ENCODE measurements at places on chromosomes 11 and 22.

DNA sequence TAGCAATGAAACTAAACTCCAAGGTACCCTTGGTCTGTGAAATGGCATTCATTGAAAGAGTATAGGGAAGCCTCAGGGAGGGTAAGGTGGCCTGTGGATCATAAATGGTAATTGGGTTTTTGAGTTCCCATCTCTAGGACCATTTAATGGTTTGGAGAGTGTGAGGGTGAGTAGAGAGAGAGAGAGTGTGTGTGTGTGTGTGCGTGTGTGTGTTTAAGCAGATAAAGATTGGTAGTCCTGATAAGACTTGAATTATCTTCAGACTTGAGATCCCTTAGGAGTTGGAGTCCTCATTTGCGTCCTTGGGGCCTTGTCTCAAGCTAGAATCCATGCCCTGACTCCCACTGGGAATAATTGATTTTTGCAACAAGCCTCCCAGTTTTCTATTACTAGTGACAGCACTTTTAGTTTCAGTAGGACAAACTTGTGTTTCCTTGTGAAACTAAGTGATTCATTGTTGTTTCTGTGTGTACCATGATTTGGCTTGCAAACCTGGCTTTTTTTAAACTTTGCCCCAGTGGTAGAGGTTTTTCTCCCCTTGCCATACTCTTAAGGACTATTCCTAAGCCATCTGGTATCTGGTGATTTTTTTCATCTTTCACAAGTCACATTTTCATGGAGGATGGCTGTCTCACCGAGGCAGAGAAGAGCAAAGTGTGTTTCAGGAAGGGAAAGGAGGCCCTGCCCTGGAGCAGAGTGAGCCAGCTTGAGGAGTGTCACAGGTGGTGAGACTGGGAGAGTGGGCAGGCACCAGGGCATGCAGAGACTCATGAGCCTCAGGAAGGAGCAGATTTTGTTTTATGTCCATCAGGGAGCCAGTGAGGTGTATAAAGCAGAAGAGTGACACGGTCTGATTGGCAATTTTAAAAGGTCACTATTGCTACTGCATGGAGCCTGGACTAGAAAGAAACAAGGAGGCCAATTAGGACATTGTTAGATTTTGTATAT is 26.7 kb downstream of the ALKBH3 start:
- no peak for DNase-seq

GRCh38 chr22:42360348-42360747 is 71.9 kb downstream of the NFAM1 start:
- DNase-seq: no peak

GRCh38 chr11:96763244-96763643 is 373.4 kb downstream of the JRKL start:
- DNase-seq: no peak

DNA sequence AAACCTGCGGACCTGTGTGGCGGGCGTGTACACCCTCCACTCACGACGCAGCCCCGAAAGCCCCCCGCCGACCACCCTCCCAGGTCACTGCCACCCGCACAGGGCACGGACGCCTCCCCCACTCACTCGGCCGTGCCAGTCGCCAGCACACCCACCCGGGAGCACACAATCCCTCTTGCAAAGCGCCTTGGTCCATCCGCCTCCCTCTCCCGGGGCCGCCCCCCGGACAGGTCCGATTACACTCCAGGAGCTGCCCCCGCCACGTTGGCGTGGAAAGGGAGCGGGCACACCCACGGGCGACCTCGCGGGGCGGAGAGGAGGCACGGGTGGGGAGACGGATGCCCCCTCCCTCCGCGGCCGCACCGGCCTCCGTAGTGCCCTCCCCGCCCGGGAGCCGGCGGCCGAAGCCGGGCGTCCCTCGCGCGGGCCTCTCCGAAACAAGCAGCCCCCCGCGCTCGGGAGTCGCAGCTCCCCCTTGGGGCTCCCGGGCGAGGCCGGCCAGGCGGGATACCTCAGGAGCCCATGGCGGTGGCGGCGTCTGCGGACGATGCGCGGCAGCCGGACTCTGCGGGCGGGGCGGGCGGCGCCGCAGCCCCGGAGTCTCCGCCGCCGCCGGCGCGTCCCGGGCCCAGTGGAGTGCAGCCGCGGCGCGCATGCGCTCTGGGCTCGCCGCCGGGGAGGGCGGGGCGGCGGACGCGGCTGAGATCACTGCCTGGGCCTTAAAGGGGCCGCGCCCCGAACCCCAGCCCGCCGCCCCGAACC is at the start of gene TMEM184B:
TSS of gene TMEM184B (minus strand) at position 638 of the 762 bp plus-strand sequence. CDS start 25,049 bp downstream, outside the sequence.
- peak; percentile 41 for DNase-seq

DNA sequence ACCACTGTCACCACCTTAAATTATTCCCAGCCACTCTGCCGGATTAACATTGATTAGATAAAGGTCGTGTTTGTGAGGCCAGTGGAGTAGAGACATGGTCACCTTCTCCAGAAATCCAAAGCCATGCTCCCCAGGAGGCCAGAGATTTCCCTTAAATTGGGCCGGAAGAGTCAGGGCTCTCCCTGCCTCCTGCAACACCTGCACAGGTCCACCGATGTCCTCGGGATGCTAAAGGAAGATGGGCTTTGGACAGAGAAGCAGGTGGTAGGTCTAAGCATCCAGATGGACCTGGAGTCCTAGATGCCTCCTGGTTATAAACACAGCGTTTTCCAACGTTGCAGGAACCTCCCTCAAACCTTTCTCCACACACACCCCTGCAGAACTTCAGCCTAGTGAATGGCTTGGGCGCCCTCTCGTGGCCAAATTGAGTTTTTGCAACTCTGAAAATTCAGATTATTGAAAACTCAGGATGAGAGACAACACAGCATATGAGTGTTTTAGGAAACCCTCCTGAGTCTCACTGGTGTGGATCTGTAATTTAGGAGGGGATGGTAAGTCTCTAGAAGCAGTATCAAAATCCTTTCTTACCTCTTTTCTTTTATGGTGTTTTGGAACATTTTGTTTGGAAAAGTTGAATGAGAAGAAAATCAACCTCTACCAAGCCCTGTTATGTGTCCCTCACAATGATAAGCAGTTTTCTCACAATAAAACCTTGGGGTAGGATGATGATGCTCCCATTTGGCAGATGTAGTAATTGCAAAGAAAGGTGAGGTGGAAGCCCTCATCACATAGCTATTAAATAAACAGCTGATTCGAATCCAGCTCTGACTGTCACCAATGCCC is 109.6 kb downstream of the RRAS2 start:
- DNase-seq: no peak
